ENCODE measurements at places on chromosomes 2 and 18. TPM values are rescaled to one million over a fixed set of nuclear protein-coding genes. Genes with fewer than 3 reads are reported as not detected.

Gene MOGAT1
- not detected for total RNA-seq

Gene HOXD9
- total RNA-seq = 1.0 TPM

Gene HOXD3
- 0.75 TPM for total RNA-seq

Gene UGT1A3
- 1.0 TPM for total RNA-seq

Gene THUMPD2
- 21.5 TPM for total RNA-seq

Gene FBXO41
- total RNA-seq = 0.79 TPM

Gene PKDCC
- 21.4 TPM for total RNA-seq

Gene DYNAP
- not detected for total RNA-seq

All from thyroid gland (tissue), 4 donors.